ENCODE measurements at places on chromosomes 7 and 10. TPM values are rescaled to one million over a fixed set of nuclear protein-coding genes. Genes with fewer than 3 reads are reported as not detected.

The STOX1 gene
- total RNA-seq = 0.64 TPM

The SEC61A2 gene
- 11.7 TPM for total RNA-seq

The TSPAN15 gene
- total RNA-seq = 103 TPM

The CYP26C1 gene
- total RNA-seq = not detected

The MRPS24 gene
- total RNA-seq = 265 TPM

The CFAP69 gene
- 1.7 TPM for total RNA-seq

The HOXA7 gene
- total RNA-seq = 5.2 TPM

The DYDC2 gene
- total RNA-seq = not detected

The ANKRD1 gene
- 43.9 TPM for total RNA-seq

The PARD3 gene
- total RNA-seq = 57.2 TPM

The ENO4 gene
- total RNA-seq = 0.47 TPM

The OR2A42 gene
- not detected for total RNA-seq

The TUBB8 gene
- total RNA-seq = 0.22 TPM

The HDAC9 gene
- 0.25 TPM for total RNA-seq

The C7orf57 gene
- 0.31 TPM for total RNA-seq

All from A549 treated with Hydrocortisone at 1 μM for 4 hours (cell line).